Right cardiac atrium (tissue), 5 donors: ENCODE measurements at places on chromosomes 3 and 15.

DNA sequence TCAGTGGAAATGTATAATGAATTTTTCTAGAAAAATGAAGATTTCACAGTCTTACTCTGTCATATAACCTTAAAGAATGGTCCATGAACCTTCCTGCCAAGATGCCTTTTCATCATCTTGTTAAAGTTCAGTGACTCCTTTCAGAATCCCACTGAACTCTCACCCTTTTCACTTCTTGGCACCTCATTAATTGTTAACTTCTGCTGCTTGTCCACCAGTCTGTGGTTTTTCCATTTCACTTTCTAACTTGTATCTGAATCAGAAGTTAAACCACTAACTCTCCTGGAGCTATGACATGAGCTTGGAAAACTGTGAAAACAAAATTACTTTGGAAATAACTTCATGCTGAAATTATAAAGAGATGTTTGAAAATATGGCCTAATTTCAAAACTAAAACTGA lies 281.2 kb upstream of the ALCAM start:
- DNase-seq = no peak

GRCh38 chr15:55737373-55737772 lies 5.6 kb downstream of the PRTG start:
- DNase-seq = no peak

GRCh38 chr15:76418352-76419140 lies 82.0 kb downstream of the ISL2 start:
- DNase-seq = no peak

DNA sequence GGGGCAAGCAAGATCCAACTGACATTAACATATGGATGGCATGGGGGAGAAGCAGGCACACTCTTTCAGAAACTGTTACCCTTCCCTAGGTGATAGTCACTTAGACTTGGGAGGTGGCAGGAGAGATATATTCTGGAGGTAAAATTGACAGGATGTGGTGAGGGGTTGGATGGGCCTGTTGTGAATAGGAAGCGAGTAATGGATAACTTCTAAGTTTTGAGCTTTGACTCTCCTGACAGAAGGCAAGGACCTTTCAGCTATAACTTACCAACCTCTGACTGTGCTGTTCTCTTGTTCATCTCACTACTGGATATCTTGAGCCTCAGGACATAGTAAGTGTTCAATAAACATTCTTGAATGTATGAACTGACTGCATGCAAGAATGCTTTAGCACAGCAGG lies 1.9 kb upstream of the PDIA5 start:
- DNase-seq = no peak

DNA sequence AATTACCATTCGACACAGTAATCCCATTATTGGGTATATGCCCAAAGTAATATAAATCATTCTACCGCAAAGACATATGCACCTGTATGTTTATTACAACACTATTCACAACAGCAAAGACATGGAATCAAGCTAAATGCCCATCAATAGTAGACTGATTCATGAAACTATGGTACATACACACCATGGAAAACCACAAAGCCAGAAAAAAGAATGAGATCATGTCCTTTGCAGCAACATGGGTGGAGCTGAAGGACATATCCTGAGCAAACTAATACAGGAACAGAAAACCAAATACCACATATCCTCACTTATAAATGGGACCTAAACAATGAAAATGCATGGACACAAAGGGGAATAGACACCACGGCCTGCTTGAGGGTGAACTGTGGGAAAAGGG lies 11.1 kb upstream of the MCF2L2 start:
- no peak for DNase-seq

GRCh38 chr3:187227658-187228258 lies 30.5 kb downstream of the RTP1 start:
- DNase-seq = no peak

GRCh38 chr3:149042789-149043386 lies 43.4 kb downstream of the HLTF start:
- DNase-seq = no peak

DNA sequence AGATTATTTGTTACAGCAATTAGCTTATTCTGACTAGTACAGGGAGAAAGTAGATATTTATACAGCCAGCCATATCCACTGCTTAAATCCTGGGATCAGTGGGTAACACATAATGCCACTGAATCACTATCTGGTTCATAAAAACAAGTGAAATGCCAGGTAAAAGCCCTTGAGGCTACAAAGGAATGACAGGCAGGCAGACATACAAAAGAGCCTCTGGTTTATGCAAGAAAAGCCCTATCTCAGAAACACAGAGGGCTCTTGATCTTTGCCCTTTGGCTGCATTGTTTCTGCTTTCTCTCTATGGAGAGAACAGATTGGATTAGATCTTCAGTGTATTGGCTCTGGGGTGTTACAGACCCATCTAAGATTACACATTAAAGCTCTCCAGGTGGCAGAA lies 115.4 kb upstream of the GADL1 start:
- DNase-seq = no peak

DNA sequence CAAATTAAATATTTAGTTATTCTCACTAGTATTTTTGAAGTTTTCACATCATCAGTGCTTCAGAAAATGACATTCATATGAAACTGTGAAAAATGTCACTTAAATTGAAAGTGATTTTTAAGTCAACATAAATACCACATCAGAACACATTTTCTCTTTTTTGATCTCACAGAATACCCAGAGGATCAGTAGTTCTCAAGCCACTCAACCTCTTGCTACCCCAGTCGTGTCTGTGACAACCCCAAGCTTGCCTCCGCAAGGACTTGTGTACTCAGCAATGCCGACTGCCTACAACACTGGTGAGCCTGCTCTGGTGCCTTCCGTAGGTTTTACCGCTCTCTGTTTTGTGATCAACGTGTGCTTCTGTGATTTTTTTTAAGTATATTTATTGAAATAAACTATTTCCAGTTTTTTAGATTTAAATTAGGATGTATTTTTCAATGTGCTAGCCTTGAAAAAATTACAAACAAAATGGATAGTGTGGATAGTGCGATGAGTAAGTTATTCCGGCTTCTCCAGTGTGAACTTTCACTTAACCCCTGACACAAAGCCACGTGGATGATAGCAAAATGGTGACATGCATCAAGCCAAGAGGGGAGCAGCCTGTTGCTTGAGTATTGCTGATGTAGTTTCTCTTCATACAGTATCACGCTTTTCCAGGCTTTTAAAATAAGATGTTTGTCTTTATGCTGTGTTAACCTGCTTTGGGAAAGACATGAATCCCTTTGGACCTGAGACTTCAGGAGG lies 26.5 kb downstream of the LYSMD4 start:
- DNase-seq = no peak

DNA sequence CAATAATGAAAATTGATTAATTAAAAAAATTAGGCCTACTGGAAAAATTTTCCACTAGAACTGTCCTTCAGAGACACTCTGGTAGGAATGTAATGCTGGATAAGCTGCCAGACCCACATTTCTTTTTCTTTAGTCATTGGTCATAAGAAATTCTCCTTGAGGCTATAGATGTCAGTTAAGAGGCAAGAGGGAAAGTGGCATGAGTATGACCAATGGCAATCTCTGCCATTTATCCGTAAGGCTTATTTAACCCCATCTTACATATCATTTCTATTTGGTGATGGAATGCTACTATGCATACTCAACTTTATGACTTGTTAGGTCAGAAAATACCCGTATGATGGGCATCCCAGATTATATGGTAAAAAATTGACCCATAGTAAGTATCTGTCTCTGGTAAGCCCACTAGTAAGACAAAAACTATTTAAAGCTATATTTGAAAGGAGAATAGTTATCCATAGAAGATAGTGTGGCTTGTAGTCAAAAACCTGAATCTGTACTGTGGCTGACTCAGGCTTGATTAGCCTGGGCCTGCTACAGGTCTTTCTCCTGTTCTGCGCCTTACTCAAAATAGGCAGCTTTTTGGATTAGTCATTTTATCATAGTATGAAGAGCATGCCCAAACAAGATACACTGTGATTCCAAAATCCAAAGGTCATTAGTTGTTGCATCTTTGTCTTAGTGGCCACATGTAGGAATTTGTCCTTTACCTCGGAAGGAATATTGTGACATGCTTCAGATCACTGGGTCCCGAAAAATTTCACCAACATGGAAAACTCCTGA lies 314.7 kb downstream of the PYDC2 start:
- no peak for DNase-seq

DNA sequence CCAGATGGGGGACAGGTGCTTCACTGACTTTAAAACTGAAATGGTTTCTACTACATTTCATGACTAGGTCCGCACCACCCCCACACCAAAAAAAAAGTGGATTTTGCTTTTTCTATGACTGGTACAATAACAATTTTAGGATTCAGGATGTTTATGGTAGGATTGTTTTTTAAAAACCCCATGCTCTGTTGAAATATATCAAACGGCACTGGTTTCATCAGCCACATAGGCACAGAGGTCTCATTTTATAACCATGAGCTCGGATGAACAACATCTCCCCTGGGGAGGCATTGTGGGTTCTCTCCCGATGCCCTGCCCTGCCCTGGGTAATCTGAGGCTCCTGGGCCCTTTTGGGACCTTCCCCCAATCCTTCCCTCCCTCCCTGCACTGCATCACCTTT lies 202.7 kb upstream of the KBTBD8 start:
- DNase-seq = no peak
